ENCODE measurements at places on chromosomes 12 and 14. TPM values are rescaled to one million over a fixed set of nuclear protein-coding genes. Genes with fewer than 3 reads are reported as not detected.

CD163L1 gene
- 3.6 TPM for total RNA-seq

ASCL1 gene
- total RNA-seq: not detected

DEGS2 gene
- under 0.01 TPM for total RNA-seq

CRACR2A gene
- 2.1 TPM for total RNA-seq

SETD3 gene
- 41.0 TPM for total RNA-seq

MYH6 gene
- total RNA-seq: not detected

HDAC7 gene
- 25.0 TPM for total RNA-seq

BBS10 gene
- total RNA-seq: 13.9 TPM

GXYLT1 gene
- total RNA-seq: 8.3 TPM

SOX5 gene
- total RNA-seq: 6.8 TPM

IRF9 gene
- 102 TPM for total RNA-seq

SMCO2 gene
- total RNA-seq: 0.13 TPM

SERPINA10 gene
- not detected for total RNA-seq

BATF gene
- 1.8 TPM for total RNA-seq

ARG2 gene
- total RNA-seq: 4.0 TPM

LRP6 gene
- 45.0 TPM for total RNA-seq

NOVA1 gene
- 1.8 TPM for total RNA-seq

ZNF891 gene
- 0.79 TPM for total RNA-seq

RFLNA gene
- total RNA-seq: 1.3 TPM

PDZRN4 gene
- under 0.01 TPM for total RNA-seq

TAS2R19 gene
- 6.0 TPM for total RNA-seq

DNAH10 gene
- 0.13 TPM for total RNA-seq

HVCN1 gene
- total RNA-seq: 2.3 TPM

TPPP2 gene
- total RNA-seq: not detected

CLEC2A gene
- total RNA-seq: not detected

MYO1A gene
- total RNA-seq: under 0.01 TPM

STXBP6 gene
- not detected for total RNA-seq

FGF6 gene
- not detected for total RNA-seq

CRIP1 gene
- total RNA-seq: 49.0 TPM
